ENCODE measurements at places on chromosomes 2 and 18.

GRCh38 chr2:16117791-16118610 lies 177.7 kb downstream of the MYCN start:
- no peak for DNase-seq

- DNase-seq = no peak
These were observed 470.4 kb upstream of the ACVR2A start for GRCh38 chr2:147374423-147374811.

- no peak for DNase-seq
These were observed 76.7 kb downstream of the RND3 start for GRCh38 chr2:150410809-150411208.

DNA sequence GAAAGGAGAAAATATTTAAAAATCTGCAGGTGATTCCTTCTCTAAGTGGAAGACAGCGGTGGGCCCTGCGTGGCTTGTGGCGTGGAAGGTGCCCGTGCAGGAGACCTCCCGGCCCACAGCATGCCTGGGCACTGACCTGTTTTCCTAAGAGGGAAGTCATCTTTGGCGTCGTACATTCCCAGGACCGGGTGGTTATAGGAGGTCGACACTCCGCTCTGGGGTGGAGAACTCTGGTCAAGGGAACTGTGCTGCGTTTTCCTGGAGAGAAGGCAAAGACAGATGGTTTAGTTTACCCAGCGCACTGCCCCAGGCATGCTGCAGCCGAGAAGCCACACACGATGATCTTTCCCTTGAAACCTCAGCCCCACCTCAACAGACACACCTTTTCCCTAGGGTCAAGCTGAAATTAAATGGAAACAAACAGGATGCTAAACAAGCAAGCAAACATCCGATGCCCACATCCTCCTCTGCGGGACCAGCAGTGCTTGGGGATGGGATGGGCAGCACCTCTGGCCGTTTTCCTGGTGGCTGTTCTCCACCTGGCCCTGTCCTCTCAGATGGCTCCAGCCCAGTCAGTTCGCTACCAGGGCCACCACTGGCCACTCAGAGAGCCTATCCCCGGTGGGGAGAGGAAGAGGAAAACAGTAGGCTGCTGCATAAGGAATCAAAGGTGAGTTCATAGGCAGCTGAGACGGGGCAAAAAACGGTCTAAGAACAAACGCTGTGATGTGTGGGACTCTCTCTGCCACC lies 244.1 kb downstream of the HDAC4 start:
- no peak for DNase-seq
